Left renal cortex interstitium (tissue), 4 donors: ENCODE measurements at places on chromosomes 5 and 9.

GRCh38 chr5:79516986-79517385, 3.1 kb upstream of the HOMER1 start:
- no peak for DNase-seq

GRCh38 chr9:71446473-71447411, 321.6 kb downstream of the CEMIP2 start:
- peak; percentile 66 for DNase-seq

- DNase-seq = no peak
Measured at GRCh38 chr5:121899346-121899745, 47.7 kb downstream of the FTMT start.

- no peak for DNase-seq
Measured at GRCh38 chr5:59992206-59992605, 98.7 kb upstream of the PDE4D start.

GRCh38 chr5:171579976-171580411, 160.5 kb downstream of the FGF18 start:
- DNase-seq = no peak

DNA sequence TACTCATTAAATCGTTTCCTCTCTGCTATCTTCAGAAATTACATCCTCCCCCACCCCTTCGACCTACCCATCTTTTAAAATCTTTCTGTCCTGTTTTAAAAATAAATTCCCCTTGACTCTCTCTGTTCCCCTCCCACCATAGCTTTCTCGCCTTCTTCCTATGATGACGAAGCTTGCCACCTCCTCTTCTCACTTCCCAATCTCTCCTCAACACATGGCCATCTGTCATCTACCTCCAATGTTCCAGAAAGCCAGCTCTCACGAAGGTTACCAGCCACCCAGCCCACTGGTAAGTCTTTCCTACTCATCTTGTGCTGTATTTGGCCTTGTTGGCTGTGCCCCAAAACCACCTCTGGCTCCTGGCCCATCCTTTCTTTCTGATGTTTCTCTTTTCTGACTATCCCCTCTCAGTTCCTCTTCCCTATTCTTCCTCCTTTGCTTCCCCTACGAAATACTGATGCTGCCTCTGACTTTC, 346.3 kb downstream of the ENC1 start:
- no peak for DNase-seq

GRCh38 chr9:88071331-88071730, 66.9 kb downstream of the SPATA31C2 start:
- no peak for DNase-seq

DNA sequence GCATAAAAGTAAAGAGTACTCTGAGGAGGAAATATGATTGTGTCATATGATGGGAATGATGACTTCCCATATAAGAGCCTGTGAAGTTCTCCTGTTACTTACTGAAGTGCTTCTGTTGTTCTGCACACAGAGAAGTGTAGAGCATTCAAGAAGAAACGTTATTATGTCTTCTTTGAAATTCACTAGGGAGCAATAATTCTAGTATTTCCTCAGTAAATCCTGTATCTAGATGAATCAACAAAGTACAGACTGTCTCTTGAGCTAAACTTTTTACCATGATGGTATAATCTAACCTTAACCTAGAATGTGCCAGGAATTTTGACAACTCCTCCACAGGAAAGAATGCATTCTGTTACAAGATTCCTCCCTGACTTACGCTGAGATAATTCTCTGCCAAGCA, 18.9 kb upstream of the GHR start:
- DNase-seq = no peak

DNA sequence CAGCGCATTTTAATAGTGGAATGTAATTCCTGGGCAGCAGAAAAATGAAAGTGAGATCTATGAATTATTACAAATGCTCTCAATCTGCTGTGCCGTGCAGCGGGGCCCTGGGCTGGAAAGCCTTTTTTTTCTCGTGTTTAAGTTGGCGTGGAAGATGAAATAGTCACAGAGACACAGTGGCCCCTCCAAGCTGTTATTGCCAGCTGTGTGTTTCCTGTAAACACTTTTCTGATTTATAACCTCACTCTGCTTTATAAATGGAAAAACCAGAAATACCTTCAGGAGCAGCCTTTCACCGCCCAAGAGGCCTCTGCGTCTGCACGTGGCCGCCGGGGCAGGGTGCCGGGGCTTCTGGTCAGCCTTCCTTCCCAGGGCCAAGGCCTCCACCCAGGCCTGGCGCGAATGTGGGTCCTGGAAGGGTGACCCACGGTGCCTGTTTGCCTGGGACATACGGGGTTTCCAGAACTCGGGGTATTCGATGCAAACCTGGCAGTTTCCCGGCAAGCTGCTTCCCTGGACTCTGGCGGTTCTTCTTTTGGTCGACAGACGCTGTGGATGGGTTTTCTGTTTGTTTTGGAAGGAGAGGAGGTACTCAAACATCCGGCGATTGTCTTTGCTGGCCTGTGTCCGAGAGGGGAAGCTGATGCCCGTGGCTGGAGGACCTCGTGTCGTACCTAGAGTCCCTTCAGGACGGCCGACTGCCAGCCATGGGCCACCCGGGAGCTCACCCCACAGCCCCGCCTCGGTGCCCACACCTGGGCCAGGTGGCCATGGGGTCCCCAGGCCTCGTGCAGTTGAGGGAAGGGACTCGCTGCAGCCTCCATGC, 256.7 kb downstream of the PARP8 start:
- no peak for DNase-seq

- DNase-seq = no peak
Measured at GRCh38 chr5:32955814-32956213, 244.7 kb downstream of the NPR3 start.

GRCh38 chr9:12849486-12850003, 74.7 kb downstream of the LURAP1L start:
- no peak for DNase-seq

GRCh38 chr9:91948101-91948596, 1.9 kb downstream of the ROR2 start:
- no peak for DNase-seq

GRCh38 chr5:90898326-90899013, 339.9 kb downstream of the ADGRV1 start:
- no peak for DNase-seq

- no peak for DNase-seq
Measured at GRCh38 chr5:153513156-153513555, 22.7 kb downstream of the GRIA1 start.

DNA sequence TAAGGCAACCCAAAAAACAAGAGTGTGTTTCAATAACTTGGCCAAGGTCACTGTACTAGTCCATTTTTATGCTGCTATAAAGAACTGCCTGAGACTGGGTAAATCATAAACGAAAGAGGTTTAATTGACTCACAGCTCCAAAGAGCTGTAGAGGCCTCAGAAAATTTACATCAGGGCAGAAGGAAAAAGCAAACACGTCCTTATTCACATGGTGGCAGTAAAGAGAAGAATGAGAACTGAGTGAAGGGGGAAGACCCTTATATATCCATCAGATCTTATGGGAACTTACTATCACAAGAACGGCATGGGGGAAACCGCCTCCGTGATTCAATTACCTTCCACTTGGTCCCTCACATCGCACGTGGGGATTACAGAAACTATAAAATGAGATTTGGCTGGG, 64.3 kb upstream of the CAMK4 start:
- DNase-seq = peak; percentile 12

DNA sequence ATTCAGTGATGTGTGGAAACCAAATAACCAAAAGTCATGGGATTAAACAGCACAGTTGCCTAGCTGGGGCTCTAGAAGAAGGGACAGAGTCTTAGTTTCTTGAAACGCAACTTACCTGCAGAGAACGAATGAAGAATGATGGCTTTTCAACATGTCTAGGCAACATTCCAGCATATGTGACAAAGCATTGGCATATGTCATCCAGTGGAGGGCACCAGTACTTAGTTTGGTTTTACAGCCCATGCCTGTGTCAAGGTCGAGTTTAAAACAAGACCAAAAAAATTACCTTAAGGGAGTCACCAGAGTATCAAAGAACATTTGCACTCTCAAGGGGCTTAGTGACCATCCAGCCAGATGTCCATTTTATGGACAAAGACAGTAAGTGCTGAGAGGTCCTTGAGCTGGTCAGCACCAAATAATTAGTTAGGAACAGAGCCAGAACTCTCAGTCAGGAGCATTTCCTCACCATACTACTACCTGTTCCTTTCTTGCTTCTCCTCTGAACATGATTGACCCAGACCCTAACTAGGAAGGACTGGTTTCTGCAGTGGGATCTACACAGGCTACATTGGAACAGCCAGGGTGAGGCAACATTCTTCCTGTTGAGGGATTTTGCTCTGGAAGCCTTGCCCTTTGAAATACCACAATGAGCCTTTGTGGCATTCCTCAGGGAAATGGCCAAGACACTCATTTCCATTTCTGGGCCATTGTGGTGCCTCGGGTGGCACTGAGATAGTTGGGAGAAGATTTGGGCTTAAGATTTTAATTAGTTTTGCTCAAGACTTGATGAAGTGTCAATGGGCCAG, 75.4 kb upstream of the ANKH start:
- DNase-seq = no peak

GRCh38 chr5:59062986-59063683, 480.3 kb downstream of the RAB3C start:
- DNase-seq = no peak

DNA sequence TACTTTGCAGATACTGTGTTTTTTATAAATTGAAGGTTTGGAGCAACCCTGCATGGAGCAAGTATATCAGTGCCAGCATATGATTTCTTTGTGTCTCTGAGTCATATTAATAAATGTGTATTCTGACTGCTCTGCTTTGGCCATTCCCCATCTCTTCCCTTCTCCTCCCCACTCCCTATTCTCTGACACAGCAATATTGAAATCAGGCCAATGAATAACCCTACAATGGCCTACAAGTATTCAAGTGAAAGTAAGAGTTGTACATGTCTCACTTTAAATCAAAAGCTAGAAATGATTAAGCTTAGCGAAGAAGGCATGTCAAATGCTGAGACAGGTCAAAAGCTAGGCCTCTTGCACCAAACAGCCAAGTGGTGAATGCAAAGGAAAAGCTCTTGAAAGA, 82.2 kb upstream of the TLX3 start:
- no peak for DNase-seq

DNA sequence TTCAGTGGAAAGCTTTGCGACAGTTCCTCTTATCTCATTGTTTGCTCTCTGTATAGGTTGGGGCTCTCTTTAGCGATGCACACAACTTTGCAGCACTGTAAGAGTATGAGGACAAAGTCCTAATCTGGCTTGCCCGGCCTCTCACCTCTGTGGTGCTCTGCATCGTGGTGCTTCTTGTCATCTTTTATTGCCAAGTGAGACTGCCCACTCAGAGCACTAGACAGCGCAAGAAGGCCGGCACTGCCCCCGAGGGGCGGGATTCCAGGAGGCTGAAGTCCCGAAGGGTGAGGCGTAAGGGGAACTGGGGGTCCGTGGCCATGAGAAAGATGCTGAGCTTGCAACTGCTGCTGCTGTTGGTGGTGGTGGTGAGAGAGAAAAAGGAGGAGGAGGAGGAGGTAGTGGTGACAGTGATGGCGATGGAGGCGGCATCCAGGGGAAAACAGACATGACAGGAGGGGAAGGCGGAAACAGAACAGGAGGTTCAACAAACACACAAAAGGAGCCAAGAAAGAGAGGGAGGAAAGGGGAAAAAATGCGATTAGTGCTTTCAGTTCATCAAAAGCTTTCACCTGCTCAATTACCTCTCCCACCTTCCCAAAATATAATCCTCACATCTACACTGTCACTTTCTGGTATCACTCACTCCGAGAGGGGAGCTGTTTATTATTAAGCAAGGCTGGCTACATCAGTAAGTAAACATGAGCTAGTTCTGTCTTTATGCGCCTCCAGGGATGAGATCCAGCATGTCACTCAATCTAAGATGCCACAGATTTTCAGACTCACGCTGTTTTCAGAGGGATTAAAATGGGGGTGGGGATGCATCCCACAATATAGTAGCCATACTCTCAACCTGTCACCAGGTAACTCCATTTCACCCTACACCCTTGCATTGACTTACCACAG, 55.1 kb downstream of the TLE1 start:
- DNase-seq = no peak

DNA sequence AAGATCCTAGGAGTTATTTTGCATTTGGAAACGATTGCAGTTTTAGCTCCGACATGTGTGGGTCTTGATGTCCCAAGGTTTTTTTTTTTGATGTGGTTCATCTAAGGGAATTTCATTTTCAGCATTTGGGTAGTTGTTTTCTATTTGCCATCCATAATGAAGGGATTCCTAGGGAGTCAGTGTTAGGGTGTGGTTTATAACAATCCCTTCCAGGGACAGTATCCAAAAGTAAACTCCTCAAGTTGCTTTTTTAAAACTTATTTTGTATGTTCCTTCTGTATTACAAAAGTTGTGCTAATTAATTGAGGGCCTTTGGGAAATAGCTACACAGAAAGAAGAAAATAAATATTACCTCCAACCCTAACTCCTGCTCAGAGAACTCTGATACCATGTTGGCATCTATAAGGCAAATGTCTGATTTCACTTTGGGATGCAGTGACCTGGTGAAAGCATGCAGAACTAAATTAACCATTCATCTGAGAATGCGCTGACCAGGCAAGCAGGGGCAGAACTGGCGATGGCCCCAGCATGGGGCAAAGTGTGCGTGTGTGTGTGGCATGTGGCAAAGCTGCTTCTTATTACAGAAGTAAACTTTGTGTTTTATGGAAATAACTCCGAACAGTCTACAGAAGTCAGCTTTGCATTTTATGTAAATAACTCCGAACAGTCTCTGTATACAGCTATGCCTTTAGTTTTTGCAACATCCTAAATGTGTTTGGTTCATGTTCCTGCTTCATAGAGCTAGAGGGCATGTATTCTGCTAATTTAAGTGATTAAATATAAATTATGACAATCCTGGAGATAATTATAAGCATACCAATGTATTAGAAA, 237.2 kb downstream of the TRPM3 start:
- no peak for DNase-seq

DNA sequence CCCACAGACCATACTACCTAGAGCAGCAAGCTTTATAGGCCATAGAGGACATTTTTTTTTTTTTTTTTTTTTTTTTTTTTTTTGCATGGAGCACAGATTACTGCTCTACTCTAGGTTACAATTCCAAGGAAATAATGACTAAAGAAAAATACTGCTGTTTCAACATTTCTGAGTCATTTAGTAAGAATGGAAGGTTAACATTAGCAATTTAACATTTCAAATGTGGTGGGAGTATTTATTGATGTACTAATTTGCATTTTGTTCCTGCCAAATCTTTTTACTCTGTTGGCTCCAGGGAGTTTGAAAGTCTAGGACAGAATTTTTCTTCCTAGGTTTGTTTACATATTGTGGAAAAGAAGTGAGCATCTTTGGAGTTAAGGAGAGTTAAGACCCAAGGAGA, 142.1 kb upstream of the CCDC152 start:
- no peak for DNase-seq

GRCh38 chr5:91166059-91166807, 216.9 kb downstream of the ARRDC3 start:
- DNase-seq = no peak

- DNase-seq = no peak
Measured at GRCh38 chr5:78640662-78641474, 7.7 kb downstream of the LHFPL2 start.

- DNase-seq = no peak
Measured at GRCh38 chr9:85185486-85186217, 516.1 kb downstream of the NTRK2 start.

- no peak for DNase-seq
Measured at GRCh38 chr5:35096216-35096615, 48.5 kb upstream of the AGXT2 start.

GRCh38 chr5:10634050-10634449, 70.2 kb downstream of the ANKRD33B start:
- DNase-seq = no peak

- no peak for DNase-seq
Measured at GRCh38 chr9:137056739-137057415, 3.0 kb upstream of the ENTPD2 start.

- no peak for DNase-seq
Measured at GRCh38 chr5:180553530-180553929, 37.8 kb downstream of the SCGB3A1 start.
